ENCODE measurements at places on chromosomes 2 and 18.
A peak's percentile ranks its signal among the peaks of the same experiment; 100 is the strongest.

- peak; percentile 62 for DNase-seq
Observed at GRCh38 chr2:137168552-137168951, 403.2 kb downstream of the THSD7B start.

- DNase-seq, result no peak
Observed at GRCh38 chr2:169480079-169480465, 778 bp downstream of the BBS5 start.

GRCh38 chr2:238720232-238720672, 127.6 kb upstream of the TWIST2 start:
- no peak for DNase-seq

- DNase-seq, result no peak
Observed at GRCh38 chr18:56389190-56389589, 249.2 kb downstream of the TXNL1 start.

DNA sequence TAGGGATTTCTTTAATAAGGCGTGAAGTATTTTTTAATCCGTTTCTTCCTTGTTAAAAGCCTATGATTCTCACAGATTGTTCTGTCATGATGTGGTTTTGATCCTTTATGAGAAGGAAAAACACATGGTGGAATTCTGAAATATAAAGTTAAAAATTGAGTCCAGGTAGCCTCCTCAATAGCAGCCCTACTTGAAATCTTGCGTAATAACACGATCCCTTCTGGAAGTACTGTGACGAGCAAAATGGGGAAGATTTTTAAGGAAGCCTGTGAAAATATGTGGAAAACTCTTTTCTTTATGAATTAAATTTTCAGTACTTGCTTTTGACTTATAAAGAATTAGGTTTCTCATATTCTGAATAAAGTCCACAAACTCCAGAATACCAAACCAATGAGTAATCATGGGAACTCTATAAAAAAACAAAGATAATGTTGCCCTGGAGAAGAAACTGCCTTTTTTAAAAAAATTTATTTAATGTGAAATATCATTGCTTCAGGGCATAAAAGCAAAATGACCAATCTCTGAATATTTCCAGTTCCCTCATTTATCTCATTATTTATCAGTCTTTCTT, 476.4 kb upstream of the ZEB2 start:
- peak; percentile 48 for DNase-seq

DNA sequence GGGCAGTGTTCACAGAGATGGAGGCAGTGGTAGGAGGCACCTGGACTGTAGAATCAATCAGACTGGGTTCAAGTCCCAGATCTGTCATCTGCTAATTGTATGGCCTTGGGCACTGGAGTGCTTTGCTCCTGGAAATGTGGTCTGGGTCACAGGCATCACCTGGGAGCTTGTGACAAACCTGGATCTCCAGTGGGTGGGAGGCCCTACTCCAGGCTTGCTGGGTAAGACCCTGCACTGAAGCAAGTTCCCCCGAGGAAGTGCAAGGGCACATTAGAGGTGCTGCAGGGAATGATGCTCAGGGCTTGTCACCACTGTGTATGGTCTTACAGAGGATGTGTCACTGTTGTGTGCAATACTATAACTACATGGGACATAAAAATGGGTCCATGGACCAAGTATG, 220.5 kb upstream of the ID2 start:
- no peak for DNase-seq

DNA sequence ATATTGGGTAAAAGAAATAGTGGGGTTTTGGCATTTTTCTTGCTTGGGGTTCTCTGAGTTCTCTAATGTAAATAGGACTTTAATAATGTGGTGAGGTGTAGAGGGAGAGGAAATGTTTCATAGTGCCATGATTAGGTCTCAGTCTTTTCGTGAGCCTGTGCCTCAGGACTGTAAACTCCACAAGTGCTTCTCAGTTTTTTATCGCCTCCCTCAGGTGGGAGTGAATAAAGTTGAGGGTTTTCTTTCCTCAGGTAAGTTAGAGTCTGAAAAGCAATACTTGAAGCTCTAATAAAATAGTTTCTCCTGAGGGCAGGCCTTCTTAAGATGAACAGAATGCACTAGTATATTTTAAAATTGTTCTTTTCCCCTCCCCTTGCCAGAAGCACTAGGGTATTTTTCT, 243.1 kb upstream of the SETBP1 start:
- no peak for DNase-seq

GRCh38 chr2:64359892-64360657, 93.9 kb upstream of the LGALSL start:
- DNase-seq, result peak; percentile 94

DNA sequence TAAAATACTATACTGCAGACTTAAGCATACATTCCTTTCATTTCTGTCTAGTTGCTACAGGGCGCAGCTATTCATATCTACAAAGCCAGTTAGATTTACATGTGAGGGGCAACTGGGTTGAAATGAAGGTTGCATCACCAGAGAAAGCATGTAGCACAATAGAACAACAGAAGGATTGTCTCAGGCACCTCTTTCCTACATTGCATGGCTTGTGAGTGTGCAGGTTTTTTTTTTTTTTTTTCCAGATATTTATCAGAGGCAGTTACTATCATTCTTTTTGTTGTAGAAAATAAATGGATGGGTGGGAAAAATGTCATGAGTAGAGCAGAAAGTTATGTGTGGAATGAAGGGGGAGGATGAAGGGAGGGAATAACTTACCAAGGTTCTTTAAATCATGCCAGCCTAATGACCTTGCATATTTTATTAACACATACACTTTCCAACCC, 86.8 kb downstream of the ERBB4 start:
- DNase-seq, result peak; percentile 92

GRCh38 chr18:78126106-78126505, 853.5 kb upstream of the SALL3 start:
- DNase-seq, result no peak

DNA sequence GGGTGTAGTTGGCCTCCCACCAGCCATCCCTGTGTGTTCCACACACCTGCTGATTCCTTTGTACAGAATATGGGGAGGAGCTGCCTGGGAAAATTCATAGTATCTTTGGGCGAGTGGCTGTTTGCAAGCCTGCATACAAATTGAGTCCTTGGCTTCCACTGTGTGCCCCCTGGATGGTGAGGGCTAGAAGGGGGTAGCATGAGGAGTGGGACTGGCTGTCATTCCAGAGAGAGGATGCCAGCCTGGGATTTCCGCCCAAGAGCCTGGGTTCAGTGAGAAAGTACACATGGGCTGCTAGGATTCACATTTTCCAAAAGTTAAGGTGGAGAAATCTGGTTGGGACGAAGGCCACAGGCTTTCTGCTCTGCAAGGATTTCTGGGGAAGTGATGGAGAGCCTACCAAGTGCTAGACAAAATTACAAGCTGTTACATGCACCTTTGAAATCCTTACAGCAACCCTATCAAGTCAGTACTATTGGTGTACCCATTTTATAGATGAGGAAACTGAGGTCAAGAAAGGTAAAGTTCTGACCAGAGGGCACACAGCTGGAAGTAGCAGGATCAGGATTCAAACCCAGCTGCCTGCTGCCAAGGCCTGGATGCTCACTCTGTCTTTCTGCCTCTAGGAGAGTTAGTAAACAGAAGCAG, 606 bp upstream of the TOGARAM2 start:
- no peak for DNase-seq

- peak; percentile 75 for DNase-seq
Observed at GRCh38 chr18:48590678-48591077, 51.8 kb downstream of the CTIF start.

DNA sequence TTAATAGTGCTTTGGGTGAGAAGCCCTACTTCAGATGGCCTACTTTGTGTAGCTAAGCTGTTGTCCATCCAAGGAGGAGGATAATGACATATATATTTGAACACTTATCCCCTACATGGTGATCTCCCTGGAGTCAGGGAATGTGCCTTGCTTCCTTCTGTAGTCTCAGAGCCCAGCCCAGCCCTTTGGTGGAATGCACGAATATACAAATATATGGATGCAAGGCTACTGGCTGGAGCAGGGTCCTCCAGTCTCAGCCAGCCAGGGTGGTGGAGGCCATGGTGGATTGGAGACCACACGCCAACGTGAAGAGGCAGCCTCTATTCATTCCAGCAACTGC, 150.6 kb upstream of the RIOK3 start:
- no peak for DNase-seq

DNA sequence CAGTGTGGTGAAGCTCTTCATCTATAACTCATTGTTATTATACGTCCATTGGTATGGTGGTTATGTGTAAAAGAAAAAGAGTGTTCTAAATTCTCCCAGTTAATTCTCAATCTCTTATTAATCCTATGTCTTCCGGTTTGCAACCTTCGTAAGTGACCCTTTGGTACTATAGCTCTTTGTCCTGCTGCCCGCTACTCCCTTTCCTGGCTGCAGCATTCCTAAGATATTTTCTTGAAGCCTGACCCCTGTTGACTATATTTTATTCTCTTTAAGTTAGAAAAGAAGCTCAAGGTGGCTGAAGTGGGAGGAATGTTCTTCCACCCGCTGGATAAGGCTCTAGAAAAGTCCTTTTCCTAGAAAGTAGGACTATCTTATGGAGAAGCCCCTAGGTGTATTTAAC, 684.8 kb downstream of the SOCS6 start:
- DNase-seq, result no peak

GRCh38 chr2:1553671-1554295, 140.5 kb downstream of the TPO start:
- DNase-seq, result peak; percentile 98

DNA sequence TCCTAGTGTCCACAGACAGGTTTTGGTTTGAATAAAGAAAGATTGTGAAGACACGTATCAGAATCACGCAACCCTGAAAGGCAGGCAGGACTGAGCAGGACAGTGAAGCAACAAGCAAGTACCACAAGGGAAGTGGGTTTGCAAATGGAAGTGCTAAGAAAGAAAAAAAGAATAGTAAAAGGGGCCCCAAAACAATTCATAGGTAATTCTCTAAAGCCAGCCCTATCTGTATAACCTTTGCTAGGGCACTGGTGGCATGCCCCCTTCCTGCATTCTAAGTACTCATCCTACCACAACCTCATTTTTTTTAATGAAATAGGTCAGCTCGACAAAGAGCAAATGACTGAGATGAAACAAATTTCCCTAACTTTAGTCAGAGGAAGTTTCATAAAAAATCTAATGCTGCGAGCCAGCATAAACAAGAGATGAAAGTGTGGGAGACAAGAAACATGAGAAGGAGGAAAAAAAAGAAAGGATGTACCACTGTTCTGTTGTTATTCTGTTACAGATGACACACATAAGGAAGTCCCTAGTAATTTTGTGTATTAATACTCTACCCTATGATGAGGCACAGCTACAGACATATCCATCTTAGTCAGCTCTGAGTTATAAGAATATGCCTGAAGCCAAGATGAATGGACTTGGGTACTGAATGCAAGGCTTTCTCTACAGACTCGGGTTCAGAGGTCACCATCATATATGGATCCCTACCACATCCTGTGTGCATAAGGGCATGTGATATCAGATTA, 32.2 kb downstream of the IKZF2 start:
- peak; percentile 22 for DNase-seq

DNA sequence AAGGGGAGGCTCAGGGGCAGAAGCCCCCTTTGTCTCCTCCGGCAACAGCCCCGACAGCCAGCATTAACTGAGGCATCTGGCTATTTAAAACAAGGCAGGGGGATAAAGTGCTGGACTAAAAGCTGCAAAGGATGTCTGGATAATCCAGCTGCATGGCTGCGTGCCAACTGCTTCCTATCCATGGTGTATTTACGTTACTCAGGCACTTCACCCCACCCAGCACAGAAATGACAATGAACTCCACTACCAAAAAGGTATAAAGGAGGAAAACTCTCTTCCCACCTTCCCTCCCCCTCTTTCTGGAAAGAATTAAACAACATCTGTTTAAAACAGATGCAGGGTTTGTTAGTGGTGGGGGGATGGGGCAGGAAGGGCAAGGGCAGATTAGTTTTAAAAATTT, 82.5 kb downstream of the SPRED2 start:
- DNase-seq, result no peak

- no peak for DNase-seq
Observed at GRCh38 chr18:55224086-55224625, 264.9 kb upstream of the CCDC68 start.

DNA sequence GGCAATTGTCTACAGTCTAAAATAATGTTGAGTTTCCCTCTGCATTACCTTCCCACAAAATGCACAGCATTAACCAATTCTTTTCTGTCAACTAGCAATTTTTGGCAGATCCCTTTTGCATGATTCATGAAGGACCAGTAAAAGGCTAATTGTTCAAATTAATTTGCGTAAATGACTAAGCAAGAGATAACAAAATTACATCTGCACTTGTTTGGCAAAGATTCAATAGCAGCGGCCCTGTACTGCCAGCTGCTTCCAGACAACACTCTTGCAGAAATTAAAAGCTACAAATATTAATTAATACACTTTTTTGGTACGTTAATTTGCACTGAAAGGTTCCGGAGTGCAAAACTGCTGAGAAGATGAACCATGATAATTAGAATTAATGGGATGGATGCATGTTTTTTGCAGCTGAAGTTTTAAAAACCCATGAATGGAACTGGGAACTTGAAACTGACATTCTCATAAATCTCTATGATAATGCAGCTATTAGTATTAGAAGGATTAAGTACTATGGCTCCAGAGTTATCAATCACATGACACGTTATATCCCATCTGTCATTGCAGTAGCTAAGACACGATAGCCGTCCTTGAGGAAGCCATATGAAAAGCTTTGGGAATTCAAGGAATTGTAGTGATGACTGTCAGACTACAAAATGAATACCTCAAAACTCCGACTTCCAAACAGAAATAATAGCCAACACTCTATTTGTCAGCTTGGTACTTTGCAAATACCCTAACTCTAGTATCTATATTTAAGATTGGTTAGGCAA, 1268.3 kb upstream of the ACVR2A start:
- no peak for DNase-seq

DNA sequence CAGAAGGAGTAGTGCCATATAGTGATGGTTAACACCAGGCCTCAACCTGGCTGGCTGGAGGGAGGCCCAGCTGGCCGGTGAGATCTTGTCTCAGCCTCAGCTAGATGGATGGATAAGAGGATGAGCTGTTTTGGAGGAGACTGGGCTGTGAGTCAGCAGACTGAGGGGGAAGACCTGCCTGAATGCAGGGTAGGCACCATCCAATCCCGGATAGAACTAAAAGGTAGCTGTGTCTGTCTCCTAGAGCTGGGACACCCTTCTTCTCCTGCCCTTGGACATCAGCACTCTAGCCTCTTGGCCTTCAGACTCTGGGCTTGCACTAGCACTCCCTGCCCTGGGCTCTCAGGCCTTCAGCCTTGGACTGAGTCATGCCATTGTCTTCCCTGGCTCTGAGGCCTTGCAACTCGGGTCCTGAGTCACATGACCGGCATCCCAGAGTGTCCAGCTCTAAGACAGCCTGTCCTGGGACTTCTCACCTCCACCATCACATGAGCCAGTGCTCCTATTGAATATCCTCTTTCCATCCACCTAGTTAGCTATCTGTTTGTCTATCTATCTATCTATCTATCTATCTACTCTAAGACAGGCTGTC, 131.3 kb downstream of the TPO start:
- peak; percentile 61 for DNase-seq

Data from renal cortical epithelial cell (primary cell).